ENCODE measurements at places on chromosomes 4 and X.

- DNase-seq, result no peak
Observed at GRCh38 chr4:9895333-9895705, 113.9 kb downstream of the DRD5 start.

- no peak for DNase-seq
Observed at GRCh38 chr4:122703868-122704267, 28.6 kb upstream of the BBS12 start.

GRCh38 chrX:72716766-72717165, 2.7 kb upstream of the PHKA1 start:
- DNase-seq, result no peak

DNA sequence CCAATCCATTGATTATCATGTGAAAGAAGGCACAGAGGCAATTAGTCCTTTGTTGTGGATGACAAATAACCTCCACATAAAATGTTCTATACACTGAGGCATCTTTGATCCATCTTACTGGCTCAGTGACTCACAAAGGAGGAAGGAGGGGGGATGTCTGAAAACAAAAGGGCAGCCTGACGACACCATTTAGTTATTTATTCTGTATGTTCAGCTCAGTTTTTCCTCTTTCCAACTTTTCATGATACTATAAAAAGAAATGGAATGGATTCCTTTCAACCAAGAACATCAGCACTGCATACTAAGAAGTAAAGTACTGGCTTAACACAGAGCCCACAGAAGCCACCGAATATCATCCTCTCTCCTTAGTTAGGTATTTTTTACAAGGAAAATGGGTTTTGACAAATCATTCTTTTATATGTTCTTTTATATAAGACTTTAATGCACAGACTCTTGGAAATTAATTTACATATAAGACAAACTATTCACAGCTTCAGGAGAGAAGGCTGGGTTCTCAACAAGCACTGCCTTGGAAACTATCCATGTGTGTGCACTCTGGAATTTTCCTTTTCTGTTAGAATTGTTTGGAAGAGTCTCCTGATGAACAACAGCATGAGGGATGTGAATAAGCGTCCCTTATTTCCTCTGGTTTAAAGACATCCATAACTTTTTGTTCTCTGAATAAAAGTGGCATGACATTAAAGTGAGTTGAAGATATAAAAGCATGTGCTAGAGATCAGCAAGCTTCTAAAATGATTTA, 135.6 kb downstream of the TSPAN5 start:
- DNase-seq, result no peak

GRCh38 chrX:6129195-6129594, 99.5 kb downstream of the NLGN4X start:
- DNase-seq, result no peak

GRCh38 chrX:9911487-9911886, 55.7 kb upstream of the CLDN34 start:
- DNase-seq, result no peak

DNA sequence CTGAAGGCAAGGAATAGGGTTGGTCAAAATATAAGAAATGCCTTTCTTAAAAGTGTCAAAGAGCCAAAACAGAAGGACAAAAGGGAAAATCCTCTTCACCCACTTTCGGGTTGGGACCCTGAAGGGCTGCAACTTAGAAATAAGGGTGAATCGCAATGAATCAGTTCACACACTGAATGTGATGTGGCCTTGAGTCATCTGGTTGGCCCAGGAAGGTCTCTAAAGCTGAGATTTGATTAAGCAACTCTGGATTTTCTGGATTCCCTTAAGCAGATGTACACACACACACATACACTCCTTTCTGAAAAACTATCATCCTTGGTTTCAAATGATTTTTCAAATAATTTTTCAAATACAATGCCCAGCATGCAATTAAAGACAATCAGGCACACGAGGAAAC, 13.1 kb downstream of the TAB3 start:
- no peak for DNase-seq

DNA sequence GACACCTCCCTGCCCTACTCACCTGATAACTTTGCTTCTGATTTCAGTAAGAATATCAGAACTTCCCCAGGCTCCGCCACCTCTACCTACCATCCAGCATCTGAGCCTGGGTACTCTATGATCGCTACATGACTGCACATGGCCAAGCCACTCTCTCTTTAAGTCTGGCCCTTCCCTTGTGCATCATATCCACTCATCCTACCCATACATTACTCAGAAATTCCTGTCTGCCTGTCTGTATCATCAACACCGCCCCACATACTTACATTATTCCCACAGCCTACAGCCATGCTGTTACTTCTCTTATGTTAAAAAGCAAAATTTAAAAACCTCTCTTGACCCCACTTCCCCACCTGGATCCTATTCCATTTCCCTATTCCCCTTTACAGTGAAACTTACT, 84.7 kb downstream of the SCD5 start:
- no peak for DNase-seq

All from NCI-H2081 (cell line).